ENCODE measurements at places on chromosomes 3 and 15. TPM values are rescaled to one million over a fixed set of nuclear protein-coding genes. Genes with fewer than 3 reads are reported as not detected.

Gene SNTN
- not detected for total RNA-seq

Gene SLC12A8
- 8.4 TPM for total RNA-seq

Gene CCDC191
- total RNA-seq = 1.4 TPM

Gene SENP5
- 35.6 TPM for total RNA-seq

Gene C3orf22
- not detected for total RNA-seq

Gene TRPM1
- not detected for total RNA-seq

Gene RBPMS2
- total RNA-seq = not detected

Gene CLDN16
- not detected for total RNA-seq

Gene SLC25A38
- total RNA-seq = 15.4 TPM

Gene SOX2
- not detected for total RNA-seq

Gene TLR9
- total RNA-seq = not detected

Gene ARHGEF3
- total RNA-seq = 40.4 TPM

Measured in smooth muscle cell of the coronary artery (primary cell).